Bronchial smooth muscle cell (primary cell): ENCODE measurements at places on chromosomes 16 and 17. TPM values are rescaled to one million over a fixed set of nuclear protein-coding genes. Genes with fewer than 3 reads are reported as not detected.

UBN1 gene
- 12.8 and 15.2 TPM in 2 replicates for total RNA-seq

TRPV2 gene
- total RNA-seq = 63.0 and 71.9 TPM in 2 replicates

KRTAP2-2 gene
- not detected in 2 replicates for total RNA-seq

GP1BA gene
- not detected in 2 replicates for total RNA-seq

SGCA gene
- total RNA-seq = 0.26 and 0.47 TPM in 2 replicates

PMFBP1 gene
- total RNA-seq = 0.26 and 0.32 TPM in 2 replicates

SLC47A1 gene
- total RNA-seq = 0.16 TPM in 1 of 2 replicates, not detected in the other

ZNF624 gene
- 4.2 and 4.9 TPM in 2 replicates for total RNA-seq

HBQ1 gene
- not detected in 2 replicates for total RNA-seq

CES5A gene
- total RNA-seq = not detected in 2 replicates

KCNAB3 gene
- 0.26 and 0.47 TPM in 2 replicates for total RNA-seq

SEZ6L2 gene
- total RNA-seq = 5.5 and 7.5 TPM in 2 replicates

CLEC10A gene
- not detected in 2 replicates for total RNA-seq

TRPV3 gene
- 1.6 and 2.8 TPM in 2 replicates for total RNA-seq

ABCC12 gene
- total RNA-seq = not detected in 2 replicates

CAVIN1 gene
- total RNA-seq = 463 and 467 TPM in 2 replicates

SLC13A2 gene
- not detected in 2 replicates for total RNA-seq

CCL3 gene
- not detected in 2 replicates for total RNA-seq

FBXW10B gene
- 0.09 and 0.32 TPM in 2 replicates for total RNA-seq

KRTAP4-9 gene
- total RNA-seq = not detected in 2 replicates
